Ureter (tissue), 1 donor: ENCODE measurements at places on chromosomes 3 and 15. TPM values are rescaled to one million over a fixed set of nuclear protein-coding genes. Genes with fewer than 3 reads are reported as not detected.

Gene CCR5
- 3.3 TPM for total RNA-seq

DNA sequence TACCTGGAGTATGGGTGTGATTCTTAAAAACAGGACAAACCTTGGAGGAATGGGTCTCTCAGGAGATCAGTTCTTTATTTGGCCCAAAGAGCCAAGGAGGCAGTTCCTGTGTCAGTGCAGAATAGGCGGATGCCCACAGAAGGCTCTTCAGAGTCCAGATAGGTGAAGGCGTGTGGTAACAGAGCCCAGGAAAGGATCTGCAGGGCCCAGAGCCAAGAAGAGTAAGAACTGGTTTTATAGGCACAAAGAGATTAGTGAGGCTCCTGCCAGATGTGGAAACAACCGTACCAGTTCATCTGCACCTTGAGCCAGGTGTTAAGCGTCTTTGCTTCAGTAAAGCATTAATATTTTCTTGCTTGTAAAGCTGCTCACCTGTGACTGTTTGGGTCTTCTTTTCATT lies 140.1 kb upstream of the BFSP2 start:
- no peak for DNase-seq

GRCh38 chr15:79874242-79874641 lies 22.6 kb downstream of the MTHFS start:
- DNase-seq: no peak

Gene SKOR1
- 0.60 TPM for total RNA-seq

Gene UBL7
- total RNA-seq: 26.7 TPM

DNA sequence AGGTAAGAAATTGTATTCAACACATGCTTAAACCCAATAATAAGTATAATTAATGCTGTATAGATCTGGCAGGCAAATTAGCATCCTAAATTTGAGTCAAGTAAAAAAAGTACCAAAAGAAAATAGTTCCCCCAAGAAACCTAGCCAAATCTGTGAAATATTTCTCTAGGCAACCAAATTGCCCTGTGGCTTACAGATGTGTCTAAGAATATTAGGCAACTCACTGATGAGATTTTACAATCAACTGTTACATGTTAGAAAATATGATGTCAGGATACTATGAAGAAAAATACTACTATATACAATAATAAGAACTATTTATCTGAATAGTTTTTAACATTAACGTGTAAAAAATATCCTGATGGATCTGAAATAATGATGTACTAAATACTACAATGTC lies 397.1 kb downstream of the TIGIT start:
- DNase-seq: no peak

- no peak for DNase-seq
Observed at GRCh38 chr3:155958676-155959075, 88.2 kb downstream of the GMPS start.

- no peak for DNase-seq
Observed at GRCh38 chr15:64948916-64949315, 37.2 kb downstream of the ANKDD1A start.
